Activated CD8-positive, alpha-beta memory T cell treated with anti-CD3 and anti-CD28 coated beads for 1 hour (primary cell): ENCODE measurements at places on chromosomes 2 and 18.

DNA sequence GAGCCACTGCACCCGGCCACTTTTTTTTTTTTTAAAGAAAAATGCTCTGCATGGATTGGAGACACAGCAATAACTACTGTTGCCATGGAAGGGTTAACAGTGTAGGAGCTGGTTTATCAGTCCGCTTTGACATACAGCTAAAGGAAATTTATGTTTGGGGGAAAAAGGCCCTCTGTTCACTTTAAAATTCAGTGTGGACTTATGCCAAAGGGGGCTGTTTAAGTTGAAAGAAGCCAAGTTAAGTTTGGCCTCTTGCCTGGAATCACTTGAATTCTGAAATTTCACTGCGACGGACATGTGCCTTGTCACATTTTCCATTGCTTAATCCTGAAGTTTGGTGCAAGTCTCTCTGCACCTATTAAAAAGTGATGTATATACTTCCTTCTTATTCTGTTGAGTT is 3.1 kb downstream of the KCNE4 start:
- DNase-seq, result no peak

DNA sequence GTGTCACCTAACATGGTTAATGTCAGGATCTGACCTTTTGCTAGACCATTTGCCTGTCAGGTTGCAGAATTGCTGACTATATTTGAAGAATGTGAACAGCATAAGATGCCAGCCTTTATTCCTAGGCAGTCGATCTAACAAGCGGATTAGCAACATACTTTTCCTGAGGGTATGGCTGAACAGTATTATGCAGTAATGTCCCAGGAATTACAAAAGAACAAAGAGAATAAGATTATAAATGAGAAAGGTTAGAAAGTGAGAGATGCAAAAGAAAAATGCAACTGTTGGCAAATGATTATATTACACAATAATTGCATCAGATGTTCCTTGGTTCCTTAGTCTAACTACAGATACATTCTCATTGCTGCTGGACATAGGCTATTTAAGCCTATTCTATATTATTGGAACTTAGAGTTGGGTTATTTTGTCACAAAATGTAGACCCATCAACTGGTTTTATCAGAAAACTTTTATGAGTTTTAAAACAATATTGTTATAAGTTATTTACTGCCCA is 647.1 kb upstream of the CRIM1 start:
- no peak for DNase-seq

- DNase-seq, result no peak
These were observed 2.9 kb downstream of the KLHL29 start for GRCh38 chr2:23387845-23388244.

- DNase-seq, result no peak
These were observed 106.5 kb upstream of the COL5A2 start for GRCh38 chr2:189285962-189286645.

GRCh38 chr18:34604591-34604990 is 105.5 kb upstream of the DTNA start:
- no peak for DNase-seq

GRCh38 chr2:85604568-85605339 is 2.3 kb upstream of the TMEM150A start:
- no peak for DNase-seq

GRCh38 chr18:26482569-26482968 is 65.8 kb downstream of the KCTD1 start:
- no peak for DNase-seq

- DNase-seq, result no peak
These were observed 5.4 kb upstream of the BOD1L2 start for GRCh38 chr18:57141208-57142129.

GRCh38 chr2:65937379-65938160 is 497.4 kb upstream of the MEIS1 start:
- DNase-seq, result no peak

GRCh38 chr2:75646090-75646582 is 447 bp upstream of the MRPL19 start:
- DNase-seq, result no peak

DNA sequence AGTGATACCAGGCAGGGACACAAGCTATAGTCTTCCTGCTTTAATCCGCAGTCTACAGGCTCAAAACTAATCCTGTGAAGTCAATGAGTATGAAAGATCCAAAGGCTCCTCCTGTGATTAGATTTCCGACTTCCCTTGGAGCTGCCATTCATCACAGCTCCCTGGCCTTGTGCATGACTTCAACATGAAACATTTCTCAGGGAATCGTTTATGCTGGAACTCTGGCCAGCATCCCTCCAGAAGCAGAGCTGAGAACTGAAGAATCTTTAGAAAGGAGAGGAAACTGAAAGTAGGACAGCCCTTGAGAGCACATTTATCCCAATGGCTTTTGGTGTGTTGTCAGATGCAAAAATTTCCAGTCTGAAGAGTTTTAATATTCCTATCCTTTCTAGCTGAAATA is 84.3 kb upstream of the SESTD1 start:
- DNase-seq, result no peak

DNA sequence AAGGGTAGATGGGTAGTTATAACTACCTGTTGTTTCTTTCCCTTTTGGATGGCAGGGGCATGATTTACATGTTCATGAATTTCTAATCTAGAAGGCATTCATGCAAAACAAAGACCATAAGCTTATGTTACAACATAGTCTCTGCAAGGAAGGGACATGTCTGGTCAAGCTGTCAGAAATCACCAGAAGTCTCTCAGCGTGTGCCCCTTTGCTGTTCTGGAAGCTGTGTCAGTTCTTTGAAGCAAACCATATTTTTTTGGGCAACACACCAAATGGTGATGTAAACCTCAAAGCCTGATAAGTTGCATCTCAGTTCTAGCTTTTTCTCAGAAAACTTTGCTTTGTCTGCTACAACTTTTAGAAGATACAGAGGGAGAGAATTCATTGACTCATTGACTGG is 173.5 kb upstream of the CTAGE1 start:
- no peak for DNase-seq

- no peak for DNase-seq
These were observed 42.4 kb downstream of the GYPC start for GRCh38 chr2:126698376-126698775.

DNA sequence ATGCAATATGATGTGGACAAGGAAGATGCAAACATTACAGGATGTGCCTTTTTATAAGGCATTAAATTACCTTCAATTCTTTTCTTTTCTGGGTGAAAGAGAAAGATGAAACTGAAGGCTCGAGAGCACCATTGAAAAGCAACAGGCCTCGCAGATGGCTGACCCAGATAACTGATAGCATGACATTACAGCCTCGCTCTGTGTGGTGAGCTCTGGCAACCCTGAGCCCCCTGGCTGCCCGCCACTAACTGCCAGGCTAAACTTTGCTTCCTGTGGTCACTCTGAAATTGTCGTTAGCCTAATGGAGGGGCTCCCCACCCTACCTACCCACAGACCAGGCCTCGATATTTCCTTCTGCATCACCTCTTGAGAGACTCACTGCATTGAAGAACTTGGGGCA is 516.8 kb upstream of the FANCL start:
- DNase-seq, result no peak

- no peak for DNase-seq
These were observed 37.0 kb upstream of the LOXHD1 start for GRCh38 chr18:46693996-46694395.

DNA sequence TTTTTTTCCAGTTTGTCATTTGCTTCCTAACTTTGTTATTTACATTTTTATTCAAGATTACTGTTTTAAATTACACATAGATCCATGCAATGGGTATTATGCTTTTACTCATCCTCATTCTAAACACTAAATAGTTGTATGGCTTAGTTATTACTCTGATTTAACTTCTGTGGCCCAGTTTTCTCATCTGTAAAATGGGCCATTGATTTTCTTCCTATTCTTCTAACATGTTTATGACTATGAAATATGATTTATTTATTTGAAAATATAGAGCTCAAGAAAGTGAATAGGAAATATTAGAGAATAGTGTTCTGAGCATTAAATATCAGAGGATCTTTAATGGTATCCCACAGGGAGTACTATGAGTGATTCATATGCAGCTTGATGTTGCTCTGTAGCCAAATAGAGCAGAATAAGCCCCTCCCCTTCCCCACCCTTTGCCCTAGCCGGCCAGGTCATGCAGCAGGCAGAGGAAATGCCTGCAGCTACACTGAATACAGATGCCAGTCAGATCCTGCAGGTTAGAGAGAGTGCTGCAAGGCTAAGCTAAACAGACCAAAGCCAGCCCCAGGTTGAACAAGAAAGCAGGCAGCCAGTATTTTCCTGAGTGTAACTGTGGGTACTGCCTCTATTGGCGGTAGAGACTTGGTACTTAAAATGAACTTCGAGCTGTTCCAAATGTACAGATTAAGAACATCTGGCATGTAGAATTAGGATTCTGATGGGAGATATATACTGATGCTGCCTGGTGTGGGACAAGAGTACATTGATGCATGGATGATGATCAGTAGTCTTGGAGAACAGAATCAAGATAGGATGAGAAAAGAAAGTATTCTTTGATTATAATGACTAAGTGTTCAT is 11.7 kb upstream of the ACYP2 start:
- DNase-seq, result no peak
